Femur (tissue), 1 donor: ENCODE measurements at places on chromosomes 16 and 17.

GRCh38 chr17:32335687-32336086 is 6.3 kb downstream of the C17orf75 start:
- DNase-seq = no peak

DNA sequence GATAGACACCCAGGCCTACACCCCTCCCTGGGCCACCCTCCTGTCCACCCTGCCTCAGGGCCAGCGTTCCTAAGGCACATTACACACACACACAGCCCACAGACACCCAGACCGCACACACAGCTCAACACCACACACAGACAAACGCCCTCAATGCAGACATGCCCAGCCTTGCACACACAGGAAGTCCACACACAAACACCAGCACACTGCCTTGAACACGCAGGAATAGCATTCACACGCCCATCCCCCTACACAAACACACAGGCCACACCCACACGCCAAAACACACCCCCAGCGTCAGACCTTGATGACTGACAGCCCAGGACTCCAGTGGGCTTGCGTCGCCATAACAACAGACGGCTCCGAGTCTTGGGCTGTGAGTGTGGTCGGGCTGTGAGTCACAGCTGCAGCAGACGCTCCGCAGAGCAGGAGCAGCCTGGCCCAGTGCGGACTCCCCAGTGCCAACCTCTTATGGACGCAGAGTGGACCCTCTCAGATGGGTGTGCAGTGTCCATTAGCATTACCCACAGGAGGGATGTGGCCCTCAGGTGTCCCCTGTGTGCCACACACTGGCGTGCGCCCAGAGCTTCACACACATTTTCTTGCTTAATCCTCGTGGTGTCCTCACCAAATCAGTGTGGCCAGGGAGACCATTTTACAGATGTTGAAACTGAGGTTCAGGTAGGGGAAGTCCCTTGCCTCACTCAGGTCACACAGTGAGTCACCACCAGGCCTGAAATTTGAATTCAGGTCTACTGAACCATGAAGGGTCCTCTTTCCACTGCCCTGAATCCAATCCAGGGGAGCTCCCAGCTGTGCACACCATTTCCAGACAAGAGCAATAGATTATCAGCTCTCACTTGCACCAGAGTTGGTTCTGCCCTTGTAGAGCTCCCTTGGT is 17.8 kb upstream of the RAI1 start:
- DNase-seq = peak; percentile 86

DNA sequence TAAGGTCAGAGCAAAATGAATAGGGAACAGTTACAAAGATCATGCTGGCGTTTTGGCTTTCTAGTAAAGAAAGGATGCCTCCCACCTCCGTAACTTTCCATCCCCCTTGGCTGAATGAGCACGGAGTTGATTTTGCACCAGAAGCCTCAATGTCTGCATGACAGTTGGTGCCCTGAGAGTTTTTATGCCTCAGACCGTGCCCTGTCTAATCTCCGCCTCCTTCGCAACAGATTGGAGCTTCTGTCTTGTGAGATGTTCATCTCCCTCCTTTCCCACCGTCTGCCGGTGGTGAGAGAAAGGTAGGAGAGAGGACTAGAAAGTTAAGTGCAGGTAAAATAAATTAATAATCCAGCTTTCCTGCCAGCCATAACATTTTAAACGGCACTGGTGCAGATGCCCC is 1.9 kb downstream of the HS3ST4 start:
- DNase-seq = no peak

GRCh38 chr17:41322094-41322902 is 6.8 kb upstream of the KRTAP17-1 start:
- no peak for DNase-seq

DNA sequence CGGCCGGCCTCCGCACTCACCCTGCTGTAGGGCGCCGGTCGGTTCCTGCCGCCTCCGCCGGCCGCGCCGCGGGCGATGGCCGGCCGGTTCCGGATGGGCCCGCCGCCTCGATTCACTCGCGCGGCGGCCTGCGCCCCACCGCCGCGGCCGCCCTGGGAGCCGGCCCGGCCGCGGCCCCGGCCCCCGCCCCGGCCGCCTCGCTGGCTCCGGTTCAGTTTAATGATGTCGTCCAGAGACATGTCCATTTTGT is 158 bp downstream of the ALYREF start:
- DNase-seq = no peak

DNA sequence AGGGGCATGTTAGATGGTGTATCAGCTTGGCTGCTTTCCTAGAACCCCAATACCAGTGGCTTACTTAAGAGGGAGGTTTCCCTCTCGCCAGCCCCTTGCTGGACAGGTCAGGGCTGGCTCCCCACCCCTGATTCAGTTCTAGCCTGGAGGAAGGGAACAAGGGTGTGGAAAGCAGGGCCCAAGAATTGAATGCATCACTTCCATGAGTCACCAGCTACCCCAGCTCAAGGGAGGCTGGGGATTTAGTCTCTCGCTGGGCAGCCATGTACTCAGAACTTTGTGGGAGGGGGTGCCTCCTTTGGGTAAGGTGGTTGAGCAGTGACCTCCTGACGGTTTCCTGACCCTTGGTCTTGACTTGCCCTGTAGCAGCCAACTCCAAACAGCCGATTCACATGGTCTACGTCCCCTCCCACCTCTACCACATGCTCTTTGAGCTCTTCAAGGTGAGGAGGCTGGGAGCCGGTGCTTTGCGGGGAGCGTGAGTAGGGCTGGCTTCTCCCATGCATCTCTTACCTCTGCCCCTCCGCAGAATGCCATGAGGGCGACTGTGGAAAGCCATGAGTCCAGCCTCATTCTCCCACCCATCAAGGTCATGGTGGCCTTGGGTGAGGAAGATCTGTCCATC is 12.8 kb downstream of the PDK2 start:
- no peak for DNase-seq

DNA sequence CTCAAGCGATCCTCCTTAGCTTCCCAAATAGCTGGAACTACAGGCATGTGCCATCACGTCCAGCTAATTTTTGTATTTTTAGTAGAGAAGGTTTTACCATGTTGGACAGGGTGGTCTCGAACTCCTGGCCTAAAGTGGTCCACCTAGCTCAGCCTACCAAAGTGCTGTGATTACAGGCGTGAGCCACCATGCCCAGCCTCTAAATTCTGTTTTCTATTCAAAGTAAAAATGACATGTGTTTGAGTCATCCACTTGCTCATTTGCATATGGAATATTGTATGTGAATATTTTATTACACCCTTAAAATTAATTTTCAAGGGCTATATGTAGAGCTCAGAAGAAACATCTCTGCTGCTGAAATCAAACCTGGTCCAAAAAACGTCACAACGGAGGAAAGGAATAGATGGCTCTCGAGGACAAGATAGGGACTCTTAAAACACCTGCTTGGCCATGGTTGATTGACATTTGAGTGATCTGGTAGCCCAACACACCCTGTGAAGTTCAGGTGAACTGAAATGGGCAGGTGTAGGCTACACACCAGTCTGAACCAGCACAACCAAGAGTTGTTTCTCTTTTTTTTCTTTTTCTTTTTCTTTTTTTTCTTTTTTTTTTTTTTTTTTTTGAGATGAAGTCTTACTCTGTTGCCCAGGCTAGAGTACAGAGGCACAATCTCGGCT is 51.1 kb downstream of the SF3B3 start:
- no peak for DNase-seq

DNA sequence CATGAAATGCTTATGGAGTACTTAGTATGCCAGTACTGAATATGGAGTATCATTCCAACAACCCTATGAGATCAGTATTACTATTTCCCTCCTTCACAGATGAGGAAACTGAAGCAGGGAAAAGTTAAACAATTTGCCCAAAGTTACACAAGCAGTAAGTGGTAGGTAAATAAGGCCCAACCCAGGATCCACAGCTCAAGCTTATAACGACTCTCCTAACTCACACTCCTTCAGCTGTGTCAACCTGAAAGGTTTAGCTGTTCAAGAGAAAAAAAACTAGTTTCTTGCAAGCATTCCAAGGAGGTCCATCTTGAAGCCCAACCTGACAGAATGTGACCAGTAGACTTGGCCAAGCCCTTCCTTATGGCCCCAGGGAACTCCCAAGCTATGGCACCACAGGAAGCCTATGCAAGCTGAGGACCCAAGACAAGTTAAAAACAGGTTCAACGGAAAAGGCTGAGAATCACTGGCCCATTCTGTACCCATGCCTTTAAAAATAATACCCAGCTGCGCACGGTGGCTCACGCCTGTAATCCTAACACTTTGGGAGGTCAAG is 6.5 kb downstream of the CRK start:
- DNase-seq = no peak

DNA sequence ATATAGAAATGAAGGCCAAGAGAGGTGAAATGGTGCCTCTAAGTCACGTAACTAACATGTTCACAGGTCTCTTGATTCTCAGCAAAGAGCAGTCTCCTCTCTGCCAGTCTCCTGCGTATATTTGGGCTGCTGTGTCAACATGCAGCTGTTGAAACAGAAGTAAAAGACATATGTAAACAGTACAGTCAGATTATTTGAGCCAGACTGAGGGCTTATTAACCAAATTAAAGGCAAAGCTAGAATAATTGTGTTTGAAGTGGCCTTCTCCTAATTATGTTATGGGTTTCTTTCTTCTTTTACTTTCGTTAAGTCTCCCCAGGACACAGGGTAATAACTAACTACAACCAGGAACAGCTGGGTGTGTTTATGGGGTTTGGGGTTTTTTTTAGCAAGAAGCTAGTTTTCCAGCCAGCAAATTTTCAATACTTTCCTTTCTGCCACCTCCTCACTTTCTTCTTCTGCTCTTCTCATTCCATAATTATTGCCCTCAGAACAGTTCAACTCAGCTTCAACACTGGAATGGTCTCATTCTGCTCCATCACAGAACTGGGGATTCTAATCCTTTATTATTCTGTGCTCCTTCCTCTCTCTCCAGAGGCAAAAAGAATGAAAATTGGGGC is 18.4 kb downstream of the G6PC1 start:
- no peak for DNase-seq

- no peak for DNase-seq
Measured at GRCh38 chr17:43430936-43431713, 32.3 kb downstream of the ARL4D start.

GRCh38 chr17:79864147-79864546 is 24.9 kb upstream of the CBX4 start:
- no peak for DNase-seq

DNA sequence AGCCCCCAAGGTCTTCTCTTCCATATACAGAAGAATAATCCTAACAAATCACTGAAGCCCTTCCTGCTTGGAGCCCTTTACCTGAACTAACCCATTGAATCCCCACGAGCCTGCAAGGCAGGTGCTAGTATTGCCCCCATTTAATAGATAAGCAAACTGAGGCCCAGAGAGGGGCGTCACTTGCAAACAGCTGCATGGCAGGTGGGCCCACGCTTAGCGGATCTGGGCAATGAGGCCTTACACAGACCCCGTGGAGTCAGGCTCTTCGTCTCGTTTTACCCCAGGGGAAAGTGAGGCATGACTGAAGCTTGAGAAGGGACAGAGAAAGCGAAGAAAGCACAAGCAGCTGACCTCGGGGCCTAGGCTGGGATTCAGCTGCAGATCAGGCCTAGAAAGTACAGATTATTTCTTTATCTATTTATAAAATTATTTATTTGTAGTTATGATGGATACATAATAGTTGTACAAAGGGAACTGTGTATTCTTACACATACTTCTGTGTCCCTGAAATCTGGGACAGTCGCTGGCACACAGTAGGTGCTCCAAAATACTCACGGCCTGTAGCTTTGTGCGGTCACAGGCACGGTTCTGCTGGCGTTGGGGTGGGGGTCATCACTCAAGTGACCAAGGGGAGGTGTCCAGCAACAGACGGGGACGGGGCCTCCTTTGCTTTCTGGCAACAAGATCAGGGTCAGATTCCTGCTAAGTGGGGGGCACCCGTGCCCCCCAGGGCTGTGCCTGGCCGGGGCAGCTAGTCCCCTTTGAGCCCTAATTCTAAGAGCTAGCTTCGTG is 223.2 kb upstream of the GSE1 start:
- no peak for DNase-seq

DNA sequence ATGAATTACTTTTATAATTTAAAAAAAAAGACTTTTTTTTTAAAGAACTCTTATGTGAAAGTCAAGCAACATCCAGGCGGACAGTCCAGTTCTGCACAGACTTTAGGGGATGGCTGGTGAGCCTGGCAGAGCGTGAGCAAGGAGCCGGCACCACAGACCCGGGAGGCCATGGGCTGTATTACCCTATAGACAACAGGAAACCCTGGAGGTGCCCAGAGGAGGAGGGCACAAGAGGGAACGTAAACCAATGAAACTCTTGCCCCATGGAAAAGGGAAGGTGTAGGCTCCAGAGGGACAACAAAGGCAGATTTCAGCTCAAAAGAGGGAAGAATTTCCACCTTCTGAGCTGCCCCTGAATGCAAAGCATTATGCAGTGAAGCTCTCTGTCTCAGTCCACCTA is 25.5 kb upstream of the RPH3AL start:
- no peak for DNase-seq

GRCh38 chr17:78667091-78667490 is 89.9 kb upstream of the DNAH17 start:
- no peak for DNase-seq

GRCh38 chr17:34581446-34582184 is 2.2 kb downstream of the TMEM132E start:
- peak; percentile 21 for DNase-seq

DNA sequence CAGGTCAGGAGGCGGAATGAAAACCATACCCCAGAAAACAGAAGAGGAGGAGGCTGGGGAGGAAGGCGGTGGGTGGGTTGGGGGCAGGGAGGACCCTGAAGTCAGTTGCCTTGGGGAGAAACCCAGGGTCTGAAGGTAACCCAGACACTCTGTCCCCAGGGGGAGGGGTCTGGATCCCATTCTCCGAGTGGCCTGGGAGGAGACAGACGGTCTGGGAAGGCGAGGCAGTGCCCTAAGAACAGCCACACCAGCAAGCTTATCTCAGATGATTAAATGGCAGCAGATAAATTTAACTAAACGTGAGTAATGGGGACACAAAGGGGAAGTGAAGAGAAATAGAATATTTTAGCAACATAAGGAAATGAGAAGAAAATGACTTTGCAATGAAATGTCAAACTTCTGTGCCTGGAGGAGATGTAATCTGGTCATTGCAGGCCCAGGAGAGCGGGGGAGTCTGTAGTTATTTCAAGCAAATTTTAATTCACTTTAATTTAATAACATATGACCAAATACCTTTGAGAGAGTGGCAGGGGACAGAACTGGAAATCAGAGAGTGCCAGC is 21.4 kb upstream of the ZFP90 start:
- no peak for DNase-seq

GRCh38 chr16:19329932-19330331 is 44.4 kb downstream of the CLEC19A start:
- no peak for DNase-seq

GRCh38 chr17:44355642-44356099 is 8.0 kb downstream of the FAM171A2 start:
- no peak for DNase-seq

- DNase-seq = peak; percentile 69
Measured at GRCh38 chr17:10384175-10384574, 11.4 kb upstream of the MYH13 start.

DNA sequence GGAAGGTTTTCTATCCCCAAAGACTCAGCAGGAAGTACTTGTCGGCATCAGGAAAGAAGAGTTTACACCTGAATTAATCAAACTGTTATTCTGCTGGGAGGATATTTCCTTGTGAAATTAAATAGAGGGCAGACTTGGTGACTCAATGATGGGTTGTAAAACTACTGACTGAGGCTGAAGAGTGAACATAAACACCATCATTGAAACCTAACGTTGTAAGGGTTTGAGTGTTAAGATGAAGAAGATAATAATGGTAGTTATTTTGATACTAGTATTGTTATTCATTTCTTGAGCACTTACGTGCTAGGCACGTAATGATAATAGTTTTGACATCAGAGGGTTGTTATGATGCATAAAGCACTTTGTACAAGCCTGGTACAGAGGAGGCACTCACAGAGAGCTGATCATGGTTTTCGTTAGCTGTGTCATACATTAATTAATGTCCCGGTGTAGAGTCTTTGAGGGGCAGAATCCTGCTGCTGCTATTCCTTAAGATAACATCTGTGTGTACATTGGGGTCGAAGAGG is 64.2 kb upstream of the CACNG3 start:
- no peak for DNase-seq
